ENCODE measurements at places on chromosomes 1 and 21. TPM values are rescaled to one million over a fixed set of nuclear protein-coding genes. Genes with fewer than 3 reads are reported as not detected.

- no peak for DNase-seq
Measured at GRCh38 chr21:46157987-46158451, 2.6 kb upstream of the FTCD start.

GRCh38 chr21:21664871-21665270, 666.7 kb downstream of the NCAM2 start:
- no peak for DNase-seq
- no peaks in the 10 kb centered on the region for H3K27me3 ChIP-seq
- H3K4me3 ChIP-seq, result no peak overlapping the region
- H3K36me3 ChIP-seq, result no peaks in the 10 kb centered on the region

The MYOG gene
- total RNA-seq, result not detected

DNA sequence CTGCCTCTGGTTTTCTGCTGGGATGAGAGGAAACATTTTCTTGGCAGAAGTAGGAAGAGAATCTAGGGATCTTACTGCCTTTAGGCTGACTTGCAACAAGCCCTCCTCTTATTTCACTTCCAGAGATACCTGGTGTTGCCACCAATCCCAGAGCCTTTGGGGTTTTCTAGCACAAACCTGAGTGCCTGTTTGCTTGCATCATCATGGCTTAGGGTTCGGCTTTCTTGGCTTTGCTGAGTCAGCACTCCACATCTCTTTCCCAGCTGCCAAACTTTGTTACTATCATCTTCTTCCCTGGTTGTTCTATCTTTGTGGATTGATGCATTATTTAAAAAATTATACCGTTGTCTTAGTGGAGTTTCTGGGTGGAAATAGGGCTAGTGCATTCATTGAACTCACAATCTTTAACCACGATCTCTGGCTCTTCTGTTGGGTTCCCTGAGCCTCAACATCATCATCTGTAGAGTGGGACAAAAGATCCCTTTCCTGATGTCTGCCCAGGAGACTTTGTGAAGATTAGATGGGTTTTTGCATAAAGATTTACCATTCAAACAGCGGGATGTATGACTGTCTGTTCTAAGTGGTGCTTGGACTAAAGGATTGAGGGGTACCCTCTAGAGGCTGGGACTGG, 76.6 kb upstream of the SELENON start:
- no peak overlapping the region for H3K27ac ChIP-seq
- H3K4me3 ChIP-seq, result no peak overlapping the region
- no peaks in the 10 kb centered on the region for H3K27me3 ChIP-seq
- no peaks in the 10 kb centered on the region for H3K36me3 ChIP-seq
- H3K4me1 ChIP-seq, result no peaks in the 10 kb centered on the region

DNA sequence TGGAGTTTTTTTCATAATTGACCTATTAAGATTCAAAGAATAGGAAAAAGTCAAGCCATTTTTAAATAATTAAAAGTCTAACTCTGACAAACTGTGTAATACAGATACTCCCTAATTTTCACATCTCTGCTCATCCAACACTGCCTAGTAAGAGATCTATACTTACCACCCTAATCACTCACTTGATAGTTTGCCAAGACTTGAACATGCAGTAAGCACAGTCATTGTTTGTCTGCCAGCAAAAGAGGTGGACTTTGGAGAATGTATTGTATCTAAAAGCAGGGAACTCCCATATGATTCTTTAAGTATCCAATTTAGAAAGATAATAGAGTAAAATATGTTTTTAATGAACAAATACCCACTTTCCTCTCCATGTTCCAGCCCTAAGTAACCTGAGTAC, 15.5 kb downstream of the TMEM59 start:
- H3K4me3 ChIP-seq, result no peak overlapping the region
- DNase-seq, result no peak
- peaks cover 26% of the 10 kb centered on the region for H3K36me3 ChIP-seq
- no peak overlapping the region for H3K27ac ChIP-seq

GRCh38 chr1:165169028-165169427, 187.5 kb downstream of the LMX1A start:
- no peak overlapping the region for H3K4me3 ChIP-seq
- peaks cover 1% of the 10 kb centered on the region for H3K27me3 ChIP-seq
- no peak for DNase-seq
- no peaks in the 10 kb centered on the region for H3K36me3 ChIP-seq

The TNFSF4 gene
- total RNA-seq, result 10.4 TPM

The TRIM46 gene
- 2.0 TPM for total RNA-seq

DNA sequence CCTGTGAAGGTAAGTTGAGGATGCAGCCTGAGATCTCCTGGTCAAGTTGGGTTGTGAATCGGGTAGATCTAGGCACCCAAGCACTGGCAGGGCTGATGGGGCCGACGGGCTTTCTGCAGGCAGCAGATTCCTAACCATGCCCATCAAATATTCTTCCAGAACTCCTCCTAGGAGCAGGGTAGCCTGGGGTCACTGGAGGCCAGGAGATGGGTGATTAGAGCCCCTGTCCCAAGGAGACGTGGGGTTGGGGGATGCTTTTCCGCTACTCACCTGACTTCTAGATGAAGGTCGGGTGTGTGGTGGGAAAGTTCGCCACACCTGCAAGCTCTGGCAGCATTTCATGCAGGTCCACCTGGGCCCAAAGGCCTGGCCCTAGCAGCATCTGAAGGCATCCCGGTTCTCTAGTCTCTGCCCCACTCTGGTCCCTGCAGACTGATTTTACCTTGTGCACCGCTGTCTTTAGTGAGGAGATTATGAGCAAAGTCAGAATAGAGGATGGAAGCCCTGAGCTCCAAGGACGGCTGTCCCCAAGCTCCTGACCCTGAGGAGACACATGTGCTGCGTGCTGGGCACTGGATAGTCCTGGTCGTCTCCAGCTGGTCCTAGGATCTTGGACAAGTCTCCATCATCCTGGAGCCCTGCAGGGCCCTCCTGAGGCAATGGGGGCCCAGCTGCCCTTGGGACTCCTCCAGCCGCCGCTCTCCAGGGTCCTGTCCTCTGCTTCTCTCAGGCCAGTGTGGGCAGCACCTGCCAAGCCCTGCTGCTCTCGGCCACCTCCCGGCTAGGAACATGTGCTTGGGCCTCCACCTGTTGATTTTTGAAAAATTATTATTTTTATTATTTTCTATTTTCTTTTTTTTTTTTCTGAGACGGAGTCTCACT, 21.8 kb upstream of the C2CD2 start:
- H3K36me3 ChIP-seq, result no peaks in the 10 kb centered on the region
- H3K4me3 ChIP-seq, result no peak overlapping the region
- no peaks in the 10 kb centered on the region for H3K27me3 ChIP-seq
- no peak for DNase-seq
- H3K27ac ChIP-seq, result no peak overlapping the region

All from GM12878 (cell line).